ENCODE measurements at places on chromosomes 3 and 15. TPM values are rescaled to one million over a fixed set of nuclear protein-coding genes. Genes with fewer than 3 reads are reported as not detected.

Gene PPM1M
- 14.5 TPM for total RNA-seq

Gene SKOR1
- total RNA-seq, result 0.27 TPM

Gene HIGD1A
- total RNA-seq, result 78.7 TPM

Gene AQP9
- total RNA-seq, result not detected

DNA sequence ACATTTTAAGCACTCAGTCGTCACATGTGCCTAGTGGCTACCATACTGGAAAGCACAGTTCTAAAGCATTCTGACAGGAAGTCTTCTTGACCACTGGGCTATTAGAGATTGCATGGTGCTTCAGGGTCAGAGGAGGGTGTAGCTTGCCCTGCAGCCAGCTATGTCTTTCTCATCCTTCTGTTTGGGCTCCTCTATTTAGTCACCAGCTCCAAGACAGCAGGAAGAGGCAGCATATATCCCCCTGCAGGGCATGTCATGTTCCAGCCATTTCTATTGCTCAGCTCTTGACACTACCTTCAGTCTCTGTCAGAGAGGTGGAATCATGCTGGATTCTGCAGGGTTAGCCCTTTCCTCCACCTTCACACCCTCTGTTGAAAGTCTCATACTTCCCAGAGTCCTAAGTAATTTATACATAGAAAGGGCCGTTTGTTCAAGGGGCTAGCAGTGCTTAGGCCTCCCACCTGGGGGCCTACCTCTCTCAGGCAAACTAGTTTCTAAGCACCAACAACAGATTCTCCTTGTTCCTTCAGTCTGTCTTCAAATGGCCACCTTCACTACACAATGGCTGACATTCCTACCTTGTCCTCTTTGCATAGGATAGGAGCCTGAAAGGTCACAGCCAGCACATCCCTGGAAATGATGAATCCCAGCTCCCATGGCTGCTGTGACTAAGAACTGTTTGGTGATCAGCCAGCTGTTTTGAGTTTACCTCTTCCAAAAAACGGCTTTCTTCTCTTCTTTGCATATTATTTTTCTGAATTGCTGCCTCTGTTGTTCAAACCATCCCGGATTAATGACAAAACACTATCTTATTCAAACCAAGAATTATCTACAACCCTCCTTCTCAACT lies 115.7 kb upstream of the BFSP2 start:
- DNase-seq, result no peak
- H3K36me3 ChIP-seq, result no peaks in the 10 kb centered on the region
- H3K27me3 ChIP-seq, result no peaks in the 10 kb centered on the region

- no peak overlapping the region for H3K4me3 ChIP-seq
- no peak for DNase-seq
Observed at GRCh38 chr3:15977598-15978232, 179.9 kb upstream of the ANKRD28 start.

GRCh38 chr3:109897734-109898133 lies 560.4 kb upstream of the DPPA4 start:
- H3K4me1 ChIP-seq, result peaks cover 9% of the 10 kb centered on the region
- no peak for DNase-seq
- no peaks in the 10 kb centered on the region for H3K27me3 ChIP-seq
- H3K36me3 ChIP-seq, result peaks cover 3% of the 10 kb centered on the region

GRCh38 chr15:34240537-34240936 lies 15.7 kb downstream of the EMC4 start:
- H3K4me3 ChIP-seq, result no peak overlapping the region
- H3K4me1 ChIP-seq, result peaks cover 29% of the 10 kb centered on the region
- H3K27ac ChIP-seq, result no peak overlapping the region
- peaks cover 21% of the 10 kb centered on the region for H3K36me3 ChIP-seq
- DNase-seq, result no peak
- no peaks in the 10 kb centered on the region for H3K27me3 ChIP-seq

DNA sequence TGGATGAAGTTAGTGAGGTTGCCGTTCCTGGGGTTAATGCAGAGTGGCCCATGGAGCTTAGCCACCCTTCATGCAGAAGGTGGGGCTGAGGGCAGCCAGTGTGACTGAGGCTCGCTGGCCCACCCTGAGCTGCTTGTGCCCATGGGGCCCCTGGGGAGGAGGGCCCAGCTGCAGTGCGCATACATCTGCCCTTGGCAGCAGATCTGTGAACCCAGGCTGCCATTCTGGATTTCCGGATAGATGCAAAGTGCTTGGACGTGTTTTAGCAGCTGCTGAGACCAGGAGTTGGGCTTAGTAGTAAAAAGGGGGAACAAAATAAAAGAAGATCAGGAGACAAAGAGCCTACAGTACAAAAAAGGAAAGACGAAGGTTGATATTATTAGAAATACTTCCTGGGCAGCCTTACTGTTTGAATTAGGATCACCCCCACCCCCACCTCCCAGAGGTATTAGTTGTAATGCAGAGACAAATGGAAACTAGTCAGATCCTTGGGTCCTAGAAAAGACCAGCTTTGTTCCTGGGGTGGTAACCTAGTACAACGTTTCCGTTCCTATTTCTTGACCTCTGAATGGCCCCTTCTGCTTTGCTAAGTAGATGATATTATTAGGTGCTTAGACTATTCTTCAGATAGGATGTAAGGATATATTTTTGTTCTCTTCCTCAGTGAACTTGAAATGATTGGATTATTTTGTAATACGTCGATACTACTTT lies 70.2 kb downstream of the IGF1R start:
- no peak for DNase-seq
- H3K27ac ChIP-seq, result peak overlapping the region; percentile 88
- H3K36me3 ChIP-seq, result no peaks in the 10 kb centered on the region
- peaks cover 87% of the 10 kb centered on the region for H3K4me1 ChIP-seq

- H3K27ac ChIP-seq, result peak overlapping the region; percentile 38
- no peak for DNase-seq
- peaks cover 30% of the 10 kb centered on the region for H3K4me1 ChIP-seq
- no peak overlapping the region for H3K4me3 ChIP-seq
Observed at GRCh38 chr3:77247061-77247460, 207.2 kb downstream of the ROBO2 start.

DNA sequence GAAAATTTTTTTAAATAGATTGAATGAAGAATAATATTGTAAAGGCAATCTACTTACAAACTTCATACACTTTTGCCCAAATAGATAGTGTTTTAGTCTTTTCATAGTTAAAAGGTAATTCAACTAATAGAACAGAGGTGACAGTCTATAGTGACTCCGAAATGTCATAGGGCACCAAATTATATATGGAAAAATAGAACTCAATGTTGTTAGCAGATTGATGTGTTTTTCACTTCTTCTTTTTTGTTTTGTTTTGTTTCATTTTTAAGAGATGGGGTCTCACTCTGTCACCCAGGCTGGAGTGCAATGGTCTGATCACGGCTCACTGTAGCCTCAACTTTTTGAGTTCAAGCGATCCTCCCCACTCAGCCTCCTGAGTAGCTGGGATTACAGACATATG lies 721 bp downstream of the CSTA start:
- no peak for DNase-seq
- peaks cover 15% of the 10 kb centered on the region for H3K27me3 ChIP-seq
- no peaks in the 10 kb centered on the region for H3K36me3 ChIP-seq
- H3K4me3 ChIP-seq, result no peak overlapping the region
- H3K4me1 ChIP-seq, result no peaks in the 10 kb centered on the region

DNA sequence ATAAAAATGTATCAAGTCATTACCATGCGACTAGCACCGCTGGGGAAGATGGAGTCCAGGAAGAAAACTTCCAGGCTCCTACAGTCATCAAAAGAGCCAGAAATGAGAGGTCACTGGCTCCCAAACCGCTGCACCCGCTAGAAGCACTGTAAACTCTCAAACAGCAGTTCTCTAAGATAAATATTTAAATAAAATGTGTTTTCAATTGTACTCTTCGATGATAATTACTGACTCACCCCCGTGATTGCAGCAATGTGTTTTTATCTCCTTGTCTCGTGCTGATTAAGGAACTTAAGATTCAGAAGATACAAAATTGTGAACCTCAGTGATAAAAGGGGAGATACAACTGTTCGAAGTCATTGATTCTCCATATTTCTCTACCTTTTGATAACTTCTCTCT lies 45.8 kb upstream of the FOXP1 start:
- no peaks in the 10 kb centered on the region for H3K36me3 ChIP-seq
- H3K27me3 ChIP-seq, result no peaks in the 10 kb centered on the region
- no peak overlapping the region for H3K27ac ChIP-seq
- no peak for DNase-seq
- no peak overlapping the region for H3K4me3 ChIP-seq

DNA sequence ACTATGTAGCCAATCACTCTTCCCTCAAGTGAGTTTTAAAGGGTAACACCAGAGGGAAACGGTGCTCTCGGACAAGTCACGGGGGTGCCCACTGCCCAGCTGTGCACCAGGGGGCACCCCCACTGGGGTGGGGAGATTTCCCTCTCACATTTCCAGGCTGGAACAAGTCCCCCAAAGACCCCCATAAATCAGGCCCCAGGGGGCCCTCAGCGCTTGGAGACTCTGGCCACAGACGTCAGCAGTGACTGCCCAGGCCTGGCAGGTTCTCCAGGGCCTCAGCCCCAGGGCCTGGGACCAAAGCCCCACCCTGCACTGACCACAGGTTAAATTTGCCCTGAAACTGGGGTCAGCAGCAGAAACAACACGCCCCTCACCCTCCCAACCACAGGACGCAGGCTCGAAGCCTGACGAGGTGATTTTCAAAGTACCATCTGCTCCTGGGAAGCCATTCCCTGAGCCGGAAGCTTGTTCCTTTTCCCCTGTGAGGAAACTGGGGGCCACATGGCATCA lies 17.0 kb downstream of the XXYLT1 start:
- H3K4me1 ChIP-seq, result peaks cover 75% of the 10 kb centered on the region
- H3K27me3 ChIP-seq, result no peaks in the 10 kb centered on the region
- no peaks in the 10 kb centered on the region for H3K36me3 ChIP-seq
- H3K27ac ChIP-seq, result no peak overlapping the region
- no peak overlapping the region for H3K4me3 ChIP-seq
- DNase-seq, result no peak

DNA sequence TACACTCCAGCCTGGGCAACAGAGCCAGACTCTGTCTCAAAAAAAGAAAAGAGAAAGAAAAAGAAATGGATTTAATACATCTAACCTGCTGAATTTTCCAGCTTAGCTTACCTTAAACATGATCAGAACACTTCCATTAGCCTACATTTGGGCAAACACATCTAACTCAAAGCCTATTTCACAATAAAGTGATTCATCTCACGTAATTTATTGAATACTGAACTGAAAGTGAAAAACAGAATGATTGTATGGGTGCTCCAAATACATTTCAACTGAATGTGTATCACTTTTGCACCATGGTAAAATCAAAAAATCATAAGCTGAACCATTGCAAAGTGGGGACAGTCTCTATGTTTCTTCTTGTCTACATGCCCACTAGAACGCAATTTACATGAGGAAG lies 9.0 kb downstream of the PIK3R4 start:
- H3K27ac ChIP-seq, result no peak overlapping the region
- no peak overlapping the region for H3K4me3 ChIP-seq
- no peaks in the 10 kb centered on the region for H3K27me3 ChIP-seq
- H3K36me3 ChIP-seq, result peaks cover 7% of the 10 kb centered on the region
- peaks cover 11% of the 10 kb centered on the region for H3K4me1 ChIP-seq
- no peak for DNase-seq

- no peak overlapping the region for H3K4me3 ChIP-seq
- H3K27ac ChIP-seq, result no peak overlapping the region
- DNase-seq, result no peak
- peaks cover 13% of the 10 kb centered on the region for H3K4me1 ChIP-seq
- no peaks in the 10 kb centered on the region for H3K27me3 ChIP-seq
Observed at GRCh38 chr3:30156586-30157498, 449.6 kb upstream of the TGFBR2 start.
